ENCODE measurements at places on chromosomes 13 and 19.
A peak's percentile ranks its signal among the peaks of the same experiment; 100 is the strongest.

DNA sequence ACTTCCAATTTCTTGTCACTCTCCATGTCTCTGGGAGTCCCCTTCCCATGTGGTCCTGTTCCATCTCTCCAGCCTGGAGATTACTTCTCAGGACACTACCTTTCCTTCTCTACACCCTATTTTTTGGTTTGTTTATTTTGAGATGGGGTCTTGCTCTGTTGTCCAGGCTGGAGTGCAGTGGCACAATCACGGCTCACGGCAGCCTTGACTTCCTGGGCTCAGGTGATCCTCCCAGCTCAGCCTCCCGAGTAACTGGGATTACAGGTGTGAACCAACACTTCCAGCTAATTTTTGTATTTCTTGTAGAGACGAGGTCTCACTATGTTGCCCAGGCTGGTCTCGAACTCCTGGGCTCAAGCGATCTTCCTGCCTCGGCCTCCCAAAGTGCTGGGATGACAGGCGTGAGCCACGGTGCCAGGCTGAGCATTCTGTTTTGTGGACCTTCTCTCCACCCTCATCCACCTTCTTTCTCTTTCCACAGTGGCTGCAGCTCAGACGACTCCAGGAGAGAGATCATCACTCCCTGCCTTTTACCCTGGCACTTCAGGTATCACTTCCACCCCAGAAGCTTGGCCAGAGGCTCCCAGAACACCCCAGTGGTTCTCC lies 644 bp downstream of the HCST start:
- DNase-seq = no peak

- DNase-seq = no peak
Observed at GRCh38 chr19:42154471-42155323, 22.5 kb upstream of the POU2F2 start.

- no peak for DNase-seq
Observed at GRCh38 chr19:482186-483041, 13.9 kb upstream of the MADCAM1 start.

DNA sequence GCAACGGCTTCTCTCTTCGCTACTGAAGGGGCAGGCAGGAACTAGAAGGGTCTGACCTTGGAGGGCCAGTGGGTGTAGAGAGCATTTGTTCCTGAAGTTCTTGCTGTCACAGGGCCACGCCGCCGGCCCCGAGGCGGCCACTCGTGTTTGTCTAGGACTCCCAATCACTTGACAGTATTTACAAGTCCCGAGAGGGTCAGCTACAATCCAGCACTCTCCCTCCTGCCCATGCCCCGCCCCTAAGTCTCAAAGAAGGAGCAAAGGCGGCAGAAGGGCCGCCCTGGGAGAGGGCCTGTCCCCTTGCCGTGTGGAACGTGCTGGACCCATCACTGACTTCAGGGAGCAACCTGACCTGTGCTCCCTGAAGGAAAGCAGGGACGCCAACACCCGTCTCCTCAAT lies 118.5 kb downstream of the STK24 start:
- DNase-seq = no peak

- DNase-seq = no peak
Observed at GRCh38 chr13:76210262-76210661, 574.1 kb downstream of the LMO7 start.

- no peak for DNase-seq
Observed at GRCh38 chr13:24150572-24150971, 9.9 kb upstream of the SPATA13 start.

- DNase-seq = no peak
Observed at GRCh38 chr19:11821474-11822109, 7.5 kb downstream of the ZNF440 start.

- DNase-seq = no peak
Observed at GRCh38 chr19:39001041-39001440, 25.5 kb upstream of the FBXO17 start.

- no peak for DNase-seq
Observed at GRCh38 chr19:31313291-31314030, 35.8 kb downstream of the TSHZ3 start.

- no peak for DNase-seq
Observed at GRCh38 chr19:17213334-17213733, 1.8 kb upstream of the USE1 start.

GRCh38 chr19:42201489-42202289 lies 15.8 kb downstream of the DEDD2 start:
- DNase-seq = no peak

DNA sequence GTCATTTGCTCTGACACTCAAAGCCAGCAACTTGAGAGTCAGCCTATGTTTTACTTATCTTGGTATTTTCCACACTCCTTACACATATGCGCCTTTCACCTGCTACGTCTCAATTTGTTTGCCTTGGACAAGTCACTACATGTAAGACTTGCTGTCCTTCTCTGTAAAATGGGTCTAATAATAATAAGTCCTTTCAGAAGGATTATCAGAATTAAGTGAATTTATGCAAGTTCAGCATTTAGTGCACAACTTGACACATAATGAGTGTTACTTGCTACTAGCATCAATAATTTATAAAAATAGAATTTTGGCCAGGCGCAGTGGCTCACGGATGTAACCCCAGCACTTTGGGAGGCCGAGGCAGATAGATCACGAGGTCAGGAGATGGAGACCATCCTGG lies 71.1 kb upstream of the UBL3 start:
- DNase-seq = no peak

- DNase-seq = peak; percentile 13
Observed at GRCh38 chr19:8017808-8018207, 12.4 kb upstream of the ELAVL1 start.

GRCh38 chr13:76597868-76598267 lies 288.3 kb downstream of the KCTD12 start:
- no peak for DNase-seq

DNA sequence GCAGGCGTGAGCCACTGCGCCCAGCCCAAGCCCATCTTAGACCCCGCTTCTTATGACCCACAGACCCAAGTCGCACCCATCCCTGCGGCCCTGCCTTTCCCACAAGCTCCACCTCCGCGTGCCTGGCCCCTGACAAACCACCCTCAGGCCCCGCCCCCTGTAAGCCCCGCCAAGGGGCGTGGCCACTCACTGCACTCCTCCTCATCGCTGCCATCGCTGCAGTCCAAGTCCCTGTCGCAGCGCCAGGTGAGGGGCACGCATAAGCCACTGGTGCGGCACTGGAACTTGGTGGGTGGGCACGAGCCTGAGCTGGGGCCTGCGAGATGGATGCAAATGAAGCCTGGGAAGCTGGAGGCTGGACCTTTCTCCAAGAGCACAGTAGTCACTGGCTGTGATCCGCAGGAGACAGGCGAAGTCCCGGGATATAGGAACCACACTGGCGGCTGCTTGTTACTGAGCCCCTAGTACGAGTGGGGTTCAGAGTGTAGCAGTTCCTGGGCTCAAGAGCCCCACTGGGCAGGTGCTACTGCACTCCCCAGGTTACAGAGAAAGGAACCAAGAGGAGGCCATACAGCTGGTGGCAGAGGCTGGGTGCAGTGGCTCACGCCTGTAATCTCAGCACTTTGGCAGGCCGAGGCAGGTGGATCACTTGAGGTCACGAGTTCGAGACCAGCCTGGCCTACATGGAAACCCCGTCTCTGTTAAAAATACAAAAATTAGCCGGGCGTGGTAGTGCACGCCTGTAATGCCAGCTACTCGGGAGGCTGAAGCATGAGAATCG lies 3.1 kb downstream of the CD320 start:
- DNase-seq = no peak

- no peak for DNase-seq
Observed at GRCh38 chr13:24921881-24922280, 157.9 kb downstream of the RNF17 start.

DNA sequence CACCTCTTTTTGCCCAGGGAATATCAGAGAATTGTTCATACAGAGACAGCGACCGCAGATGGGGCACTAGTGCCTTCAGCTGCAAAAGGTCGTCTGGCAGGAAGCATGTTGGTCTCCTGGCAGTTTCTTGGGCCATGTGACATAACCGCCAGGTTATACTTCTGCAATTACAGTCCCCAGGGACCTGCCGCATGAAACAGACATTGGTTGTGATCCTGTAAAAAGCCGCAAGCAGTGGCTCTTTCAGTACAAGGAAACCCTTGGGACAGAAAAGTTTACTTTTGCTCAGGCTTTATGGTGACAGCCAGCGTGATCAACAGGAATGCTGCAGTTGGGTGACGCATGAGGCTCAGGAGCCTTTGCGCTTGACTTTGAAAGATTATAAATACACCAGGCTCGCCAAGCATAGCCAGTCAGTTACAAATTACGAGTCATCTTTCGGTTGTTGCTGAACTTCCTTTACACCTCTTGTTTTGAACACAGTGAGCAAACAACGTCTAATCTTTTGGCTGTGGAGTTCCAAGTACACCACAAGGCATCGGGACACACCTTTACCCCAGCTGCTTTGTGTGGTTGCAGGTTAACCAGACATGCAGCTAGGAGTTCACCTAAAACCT lies 50.5 kb upstream of the UBE2L5 start:
- DNase-seq = peak; percentile 21

GRCh38 chr13:21735701-21736401 lies 65.0 kb downstream of the FGF9 start:
- no peak for DNase-seq

DNA sequence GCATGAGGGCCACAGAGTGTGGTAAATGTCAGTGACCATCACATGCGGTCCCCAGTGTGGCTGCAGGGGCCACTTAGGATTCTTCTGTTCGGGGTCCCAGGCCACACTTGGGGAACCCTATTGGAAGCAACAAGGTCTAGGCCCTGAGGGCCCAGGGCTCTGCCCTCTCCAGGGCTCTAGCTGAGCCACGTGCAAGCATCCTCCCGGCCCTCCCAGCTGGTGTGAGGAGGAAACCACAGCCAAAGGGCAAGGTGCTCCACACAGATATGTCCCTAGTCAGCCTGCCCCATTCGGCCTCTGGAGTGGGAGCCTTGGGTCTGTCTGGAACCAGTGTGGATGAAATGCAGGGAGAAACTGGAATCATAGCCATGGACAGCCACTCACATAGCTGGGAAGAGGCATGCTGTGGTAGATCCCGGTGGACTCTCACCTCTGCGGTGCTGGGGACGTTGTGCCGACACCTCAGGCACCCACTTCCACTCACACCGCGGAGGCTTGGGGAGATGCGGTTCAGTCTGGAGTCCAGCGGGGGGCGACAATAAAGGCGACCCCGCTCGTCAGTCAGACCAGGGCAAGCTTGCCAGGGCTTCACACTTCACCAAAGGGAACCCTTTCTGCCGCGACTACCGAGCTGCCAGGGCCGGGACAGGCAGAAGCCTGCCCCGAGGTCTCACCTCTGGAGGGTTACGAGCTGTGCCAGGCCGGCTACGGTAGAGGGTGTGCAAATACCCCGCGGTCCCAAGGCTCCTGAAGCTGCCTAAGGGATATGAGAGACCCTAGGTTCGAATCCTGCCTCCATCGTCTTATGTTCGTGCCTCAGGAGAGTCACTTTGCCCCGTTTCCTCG lies 4.3 kb upstream of the ZNF497 start:
- no peak for DNase-seq

DNA sequence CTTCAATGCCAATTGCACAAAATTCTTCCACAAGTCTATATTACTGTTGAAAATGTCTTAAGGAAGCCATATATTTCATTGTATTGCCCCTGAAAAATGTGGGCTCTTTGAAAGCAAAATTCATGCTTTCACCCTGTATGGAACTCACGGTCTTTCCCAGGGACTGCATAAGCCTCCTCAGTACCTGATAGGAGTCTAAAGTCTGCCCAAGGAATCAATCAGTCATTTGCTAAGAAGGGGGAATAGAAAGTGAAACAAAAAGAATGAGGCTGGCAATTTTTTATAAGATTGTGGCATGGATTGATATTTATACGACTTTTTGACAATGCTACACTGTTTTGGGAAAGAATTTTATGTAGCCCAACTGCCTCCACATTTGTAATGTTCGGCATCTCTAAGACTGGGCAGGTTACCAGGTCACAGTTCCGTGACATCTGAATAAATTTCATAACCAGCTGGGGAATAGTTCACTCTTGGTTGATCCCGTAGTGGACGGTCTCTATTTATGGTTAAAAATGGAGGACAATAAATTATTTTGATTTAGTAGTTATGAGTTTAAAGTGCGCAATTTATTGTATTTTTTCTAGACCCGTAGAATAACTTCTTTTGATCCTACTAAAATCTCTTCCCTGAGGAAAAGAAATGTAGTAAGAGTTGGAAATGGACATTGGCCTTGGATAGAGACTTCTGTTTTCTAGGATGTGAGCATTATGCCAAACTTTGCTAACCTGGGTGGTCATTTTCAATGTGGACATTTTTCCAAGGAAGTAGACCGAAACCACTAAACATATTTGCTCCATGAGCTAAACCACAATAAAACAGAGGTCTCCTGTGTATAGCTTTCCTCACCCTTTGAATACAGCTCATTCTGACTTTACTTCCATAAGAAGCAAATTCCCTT lies 1585.4 kb downstream of the EFNB2 start:
- DNase-seq = no peak

DNA sequence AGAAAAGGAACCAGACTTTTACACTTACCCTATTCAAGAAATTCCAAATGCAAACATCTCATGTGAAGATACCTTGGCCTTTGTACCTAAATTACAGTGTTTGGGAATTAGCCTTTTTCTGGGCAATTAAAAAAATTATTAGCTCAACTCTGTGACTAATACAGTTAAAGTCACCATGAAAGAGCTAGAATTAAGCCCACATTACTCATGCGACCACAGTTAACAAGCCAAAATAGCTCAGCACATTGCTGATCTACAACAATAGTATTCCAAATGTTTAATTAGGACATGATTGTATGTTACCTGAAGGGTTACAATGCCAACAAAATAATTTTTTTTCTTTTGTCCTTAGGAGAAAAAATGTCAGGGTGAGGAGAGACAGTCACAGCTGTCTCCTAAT lies 263.6 kb upstream of the GPC6 start:
- no peak for DNase-seq

DNA sequence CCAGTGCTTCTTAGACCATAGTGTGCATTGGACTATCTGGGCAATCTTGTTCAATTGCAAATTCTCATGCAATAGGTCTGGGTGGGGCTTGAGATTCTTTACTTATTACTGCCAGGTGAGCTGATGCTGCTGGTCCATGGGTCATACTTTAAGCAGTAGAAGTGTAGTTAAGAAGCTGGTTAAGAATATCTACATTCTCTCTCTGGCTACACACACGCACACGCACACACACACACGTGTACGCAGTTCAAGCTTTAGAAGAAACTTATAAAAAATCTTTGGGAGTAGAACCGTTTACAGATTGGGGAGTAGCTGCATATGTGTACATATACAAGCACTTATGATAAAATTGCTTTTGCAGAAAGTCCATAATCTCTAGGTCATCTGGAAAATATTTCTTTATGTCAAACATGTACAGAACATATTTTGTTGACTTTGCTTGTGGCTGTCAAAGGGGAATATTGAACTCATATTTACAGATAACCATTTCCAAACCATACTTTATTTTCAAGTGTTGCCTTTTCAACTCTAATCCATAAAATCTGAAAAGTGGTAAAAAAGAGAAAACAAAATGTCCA lies 99.7 kb downstream of the GPC6 start:
- no peak for DNase-seq

GRCh38 chr19:1244693-1245451 lies 3.3 kb downstream of the ATP5F1D start:
- no peak for DNase-seq

Data from activated naive CD4-positive, alpha-beta T cell (primary cell).